ENCODE measurements at places on chromosomes 5 and 9.

- DNase-seq: no peak
Measured at GRCh38 chr9:68530618-68531017, 10.1 kb downstream of the TMEM252 start.

- no peak for DNase-seq
Measured at GRCh38 chr5:108747774-108748400, at the start of gene FER. TSS of gene FER (plus strand) at chr5:108747897. CDS start at chr5:108798183, 50,286 bp downstream.

DNA sequence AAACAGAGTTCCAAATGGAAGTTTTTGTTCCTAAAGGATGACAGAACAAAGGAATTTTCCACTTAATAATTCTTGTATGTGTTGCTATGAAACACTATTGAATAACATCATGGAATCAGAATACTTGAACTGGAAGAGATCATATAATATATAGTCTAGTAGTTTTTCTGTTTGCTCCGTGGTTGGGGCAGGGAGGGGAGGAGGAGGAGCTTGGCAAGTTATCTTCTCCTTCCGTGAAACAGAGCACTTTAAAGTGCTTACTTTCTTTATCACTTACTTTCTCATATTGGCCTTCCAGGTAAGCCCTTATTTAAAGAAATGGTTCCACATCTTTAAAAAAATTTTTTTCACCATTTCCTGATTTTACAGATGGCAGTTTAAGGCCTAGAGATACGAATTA, 165.9 kb upstream of the TLX3 start:
- no peak for DNase-seq

DNA sequence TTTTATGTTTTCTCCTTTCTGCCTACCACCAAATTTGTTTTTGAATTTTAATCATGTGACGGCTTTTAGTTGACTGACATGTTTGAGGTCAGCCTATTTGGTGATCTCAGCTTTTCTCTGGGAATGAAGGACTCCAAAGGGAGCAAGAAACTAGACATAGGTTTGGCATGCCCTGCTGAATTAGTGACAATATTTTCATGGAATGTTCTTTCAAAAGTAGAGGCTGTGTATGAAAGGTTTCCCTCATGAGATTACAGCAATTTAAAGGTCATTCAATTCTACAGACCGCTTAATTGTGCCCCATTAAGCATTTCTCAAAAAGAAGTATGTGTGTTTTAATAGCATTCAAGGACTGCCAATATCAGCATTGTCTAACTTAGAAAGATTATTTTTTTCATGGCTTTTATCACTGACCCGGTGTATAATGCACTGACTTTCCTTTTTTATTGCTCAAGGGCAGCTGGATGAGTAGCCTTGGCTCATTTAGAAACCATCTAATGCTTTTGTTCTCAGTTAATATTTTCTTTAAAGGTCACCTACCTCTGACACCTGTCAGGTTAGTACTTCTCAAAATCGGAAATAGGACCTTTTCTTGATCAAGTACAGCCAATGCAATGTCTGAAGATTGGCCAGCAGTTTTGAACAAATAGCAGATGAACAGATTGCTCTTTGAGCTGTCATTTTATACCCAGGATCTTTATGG, 8.1 kb upstream of the MLLT3 start:
- no peak for DNase-seq

GRCh38 chr5:109192027-109192426, 217.7 kb downstream of the PJA2 start:
- DNase-seq: no peak

DNA sequence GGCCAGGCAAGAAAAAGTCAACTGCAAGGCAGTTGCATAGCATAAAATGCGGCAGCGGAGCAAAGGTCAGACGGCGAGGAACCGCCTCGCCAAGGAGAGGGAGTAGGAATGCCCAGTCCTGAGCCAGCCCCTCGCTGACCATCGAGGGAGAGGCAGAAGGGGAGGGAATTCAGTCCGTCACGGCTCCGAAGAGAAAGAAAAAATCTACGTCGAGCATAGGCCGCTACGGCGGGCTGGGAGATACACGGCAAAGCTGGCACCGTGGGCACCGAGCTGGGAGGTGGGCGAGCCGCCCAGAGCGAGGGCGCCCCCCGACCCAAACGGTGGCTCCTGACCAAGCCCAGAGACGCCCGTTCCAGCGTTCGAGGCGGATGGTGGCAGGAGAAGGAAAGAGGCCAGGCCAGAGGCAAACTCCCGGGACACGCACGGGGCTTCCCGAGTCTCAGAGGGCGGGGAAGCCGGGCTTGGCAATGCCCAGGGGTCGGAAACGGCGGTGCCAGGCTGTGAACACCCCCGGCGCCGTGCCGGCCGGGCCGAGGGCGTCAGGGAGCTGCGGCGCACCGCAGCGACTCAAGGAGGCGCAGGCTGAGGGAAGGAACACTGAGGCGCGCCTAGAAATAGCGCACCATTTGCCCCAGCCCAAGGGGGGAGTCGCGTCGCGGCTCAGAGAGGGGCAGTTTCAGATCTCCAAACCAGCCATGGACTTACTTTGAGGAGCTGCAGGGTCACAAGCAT, 518 bp downstream of the SPRY4 start:
- no peak for DNase-seq

- no peak for DNase-seq
Measured at GRCh38 chr9:137376386-137376785, 46.6 kb downstream of the EXD3 start.

- no peak for DNase-seq
Measured at GRCh38 chr9:136019041-136019680, 58.0 kb upstream of the UBAC1 start.

GRCh38 chr5:94910721-94911120, 292.3 kb downstream of the SLF1 start:
- DNase-seq: no peak

- peak; percentile 80 for DNase-seq
Measured at GRCh38 chr5:115414406-115415142, 118.1 kb upstream of the CCDC112 start.

- DNase-seq: peak; percentile 16
Measured at GRCh38 chr9:104970271-104970987, 42.5 kb upstream of the ABCA1 start.

- no peak for DNase-seq
Measured at GRCh38 chr5:116709082-116709481, 134.5 kb upstream of the SEMA6A start.

DNA sequence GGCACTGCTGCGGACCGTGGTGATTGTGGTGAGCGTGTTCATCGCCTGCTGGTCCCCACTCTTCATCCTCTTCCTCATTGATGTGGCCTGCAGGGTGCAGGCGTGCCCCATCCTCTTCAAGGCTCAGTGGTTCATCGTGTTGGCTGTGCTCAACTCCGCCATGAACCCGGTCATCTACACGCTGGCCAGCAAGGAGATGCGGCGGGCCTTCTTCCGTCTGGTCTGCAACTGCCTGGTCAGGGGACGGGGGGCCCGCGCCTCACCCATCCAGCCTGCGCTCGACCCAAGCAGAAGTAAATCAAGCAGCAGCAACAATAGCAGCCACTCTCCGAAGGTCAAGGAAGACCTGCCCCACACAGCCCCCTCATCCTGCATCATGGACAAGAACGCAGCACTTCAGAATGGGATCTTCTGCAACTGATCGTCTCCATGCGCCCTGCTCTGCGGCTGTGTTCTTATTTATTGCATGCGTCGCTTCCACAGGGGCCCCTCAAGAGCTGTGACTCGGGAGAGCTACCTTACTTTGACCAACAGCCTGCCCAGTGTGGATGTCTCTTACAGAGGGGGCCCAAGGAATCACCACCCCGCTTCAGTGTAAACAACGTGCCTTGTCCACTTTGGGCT, 10.8 kb downstream of the S1PR3 start:
- DNase-seq: no peak

GRCh38 chr9:28938981-28939380, 1365.7 kb upstream of the C9orf72 start:
- no peak for DNase-seq

GRCh38 chr5:158875272-158875679, 224.4 kb downstream of the EBF1 start:
- DNase-seq: no peak

DNA sequence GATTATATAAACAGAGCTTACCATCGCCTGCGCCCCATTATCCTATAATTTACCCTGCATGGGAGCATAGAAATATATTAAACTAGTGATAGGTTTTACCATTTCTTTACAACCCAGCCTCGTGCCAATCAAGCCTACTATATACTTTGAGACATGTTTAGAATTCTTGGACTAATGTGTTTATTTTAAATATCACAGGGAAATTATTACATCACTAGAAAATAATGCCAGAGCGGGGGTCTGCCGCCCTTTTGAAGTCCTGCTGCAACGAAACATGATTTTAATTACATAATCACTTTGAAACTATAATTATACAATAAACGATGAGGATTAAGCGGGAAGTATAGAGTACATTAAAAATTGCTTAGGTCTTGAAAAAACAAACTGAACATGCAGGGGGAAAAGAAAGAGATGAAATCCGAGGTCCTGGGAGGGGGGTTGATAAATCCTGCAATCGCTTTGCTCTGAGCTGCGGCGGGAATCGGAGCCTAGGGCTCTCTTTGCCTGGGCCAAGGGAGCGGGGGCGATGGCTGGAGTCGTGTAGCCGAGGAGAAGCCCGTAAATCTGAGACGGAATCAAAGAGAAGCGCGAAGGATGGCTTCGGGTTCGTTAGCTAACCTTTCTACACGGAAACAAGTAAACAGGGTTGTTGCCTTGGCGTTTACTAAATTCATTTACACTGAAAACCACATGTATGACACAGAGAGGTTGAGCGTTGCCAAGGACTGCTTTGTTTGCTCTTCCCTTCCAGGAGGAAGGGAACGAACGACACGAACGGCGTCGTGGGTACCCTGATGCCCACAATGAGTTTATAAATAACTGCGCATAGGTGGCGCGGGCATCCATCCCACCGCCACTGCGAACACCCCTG, 127.6 kb downstream of the TMEM174 start:
- DNase-seq: no peak

- DNase-seq: no peak
Measured at GRCh38 chr9:137301081-137301947, 757 bp downstream of the NRARP start.

- no peak for DNase-seq
Measured at GRCh38 chr5:122773619-122774018, 1.3 kb upstream of the SNX2 start.

- DNase-seq: no peak
Measured at GRCh38 chr9:91786132-91786896, 163.7 kb downstream of the ROR2 start.

GRCh38 chr9:95268681-95269080, 48.8 kb downstream of the FANCC start:
- no peak for DNase-seq

- no peak for DNase-seq
Measured at GRCh38 chr9:23382418-23382817, 443.6 kb downstream of the ELAVL2 start.

DNA sequence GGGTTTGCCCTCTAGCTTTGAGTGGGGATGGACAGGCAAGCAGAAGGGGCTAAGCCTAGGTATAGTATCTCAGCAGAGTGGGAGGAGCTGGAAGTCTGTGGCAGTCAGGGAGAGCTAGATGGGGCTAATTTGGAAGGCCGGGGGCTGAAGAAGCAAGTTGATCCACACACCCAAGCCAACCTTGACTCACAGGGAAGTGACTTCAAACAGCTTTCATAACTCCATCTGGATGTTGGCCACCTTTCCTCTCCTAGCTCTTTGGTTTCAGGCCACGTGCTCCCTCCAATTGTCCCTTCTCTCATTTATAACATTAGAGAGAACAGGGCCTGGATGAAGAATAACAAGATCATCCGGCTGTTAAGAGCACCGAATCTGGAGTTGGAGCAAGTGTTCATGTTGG, 36.8 kb downstream of the EGR1 start:
- no peak for DNase-seq

- no peak for DNase-seq
Measured at GRCh38 chr5:91224456-91224855, 158.7 kb downstream of the ARRDC3 start.

DNA sequence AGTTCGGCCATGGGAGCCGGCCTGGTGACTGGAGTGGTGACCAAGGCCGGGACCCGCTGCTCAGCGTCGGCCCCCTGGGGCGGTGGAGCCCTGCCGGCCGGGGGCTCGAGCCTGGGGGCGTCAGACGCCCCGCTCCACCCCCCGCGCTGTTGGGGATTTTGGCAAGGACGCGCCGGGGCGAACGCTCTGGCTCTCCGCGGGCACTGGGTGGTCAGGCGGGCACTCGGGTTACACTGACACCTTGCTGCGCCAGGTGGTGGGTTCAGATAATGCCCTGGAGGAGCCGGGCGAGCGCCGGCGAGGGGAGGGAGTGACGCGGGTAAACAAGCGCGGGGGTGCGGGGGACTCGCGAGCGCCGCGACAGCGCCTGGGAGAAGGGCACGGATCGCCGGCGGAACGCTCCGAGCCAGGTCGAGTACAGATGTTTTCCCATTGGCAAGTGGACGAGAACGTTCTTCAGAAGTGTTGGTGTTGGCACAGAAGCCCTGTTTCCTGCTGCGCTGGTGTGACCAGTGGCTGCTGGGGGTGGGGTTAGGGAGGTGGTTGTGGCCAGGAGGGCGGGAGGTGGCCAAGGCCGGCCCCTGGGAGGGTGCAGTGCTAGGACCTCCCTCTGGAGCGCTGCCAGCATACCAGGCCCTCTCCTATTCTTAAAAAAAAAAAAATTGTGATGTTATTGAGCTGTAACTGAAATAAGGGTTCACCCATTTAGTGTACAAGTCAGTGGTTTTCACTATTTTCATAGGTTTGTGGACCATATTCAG, 773 bp downstream of the SQSTM1 start:
- DNase-seq: peak; percentile 76

DNA sequence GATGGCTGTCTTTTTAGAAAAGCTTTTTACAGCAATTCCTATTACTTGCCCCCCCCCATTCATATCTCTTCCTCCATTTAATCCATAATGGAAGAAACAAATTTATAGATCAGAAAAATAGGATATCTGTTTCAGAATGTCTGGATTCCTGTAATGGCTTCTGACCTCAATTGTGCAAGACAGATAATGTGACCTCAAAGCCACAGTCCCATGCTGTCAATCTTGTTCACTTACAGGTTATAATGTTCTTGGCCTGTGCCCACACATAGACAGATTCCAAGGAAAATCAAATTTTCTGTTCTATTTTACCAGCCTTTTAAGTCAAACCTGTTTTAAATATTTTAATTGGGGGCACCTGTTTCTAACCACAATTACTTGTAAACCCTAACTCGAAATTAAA, 143.4 kb downstream of the ENTREP1 start:
- DNase-seq: no peak

- no peak for DNase-seq
Measured at GRCh38 chr5:16980983-16981382, 44.9 kb upstream of the MYO10 start.

DNA sequence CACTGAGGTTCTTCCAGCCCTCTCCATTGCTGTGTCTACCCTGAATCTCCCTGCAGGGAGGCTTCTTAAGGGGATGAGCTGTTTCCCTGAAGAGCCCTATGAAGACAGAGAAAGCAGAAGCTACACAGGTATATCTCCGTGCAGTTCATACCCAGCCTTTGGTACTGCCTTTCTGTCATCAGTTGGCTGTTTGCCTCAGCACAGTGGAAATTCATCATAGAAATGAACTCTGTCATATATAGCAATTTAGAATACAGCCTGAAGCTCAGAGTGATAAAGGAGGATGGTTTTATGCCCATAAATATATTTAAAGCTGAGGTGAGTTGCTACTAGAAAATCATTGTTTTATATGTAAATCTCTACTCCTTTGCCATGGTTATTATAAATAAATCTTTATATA, 42.6 kb upstream of the KCNN2 start:
- no peak for DNase-seq

- peak; percentile 63 for DNase-seq
Measured at GRCh38 chr5:146048994-146049703, 56.2 kb downstream of the PLAC8L1 start.

- DNase-seq: no peak
Measured at GRCh38 chr9:76158713-76159112, 235.5 kb downstream of the RFK start.

- no peak for DNase-seq
Measured at GRCh38 chr9:132517815-132518550, 64.4 kb upstream of the BARHL1 start.
